ENCODE measurements at places on chromosomes 3 and 15. TPM values are rescaled to one million over a fixed set of nuclear protein-coding genes. Genes with fewer than 3 reads are reported as not detected.

DNA sequence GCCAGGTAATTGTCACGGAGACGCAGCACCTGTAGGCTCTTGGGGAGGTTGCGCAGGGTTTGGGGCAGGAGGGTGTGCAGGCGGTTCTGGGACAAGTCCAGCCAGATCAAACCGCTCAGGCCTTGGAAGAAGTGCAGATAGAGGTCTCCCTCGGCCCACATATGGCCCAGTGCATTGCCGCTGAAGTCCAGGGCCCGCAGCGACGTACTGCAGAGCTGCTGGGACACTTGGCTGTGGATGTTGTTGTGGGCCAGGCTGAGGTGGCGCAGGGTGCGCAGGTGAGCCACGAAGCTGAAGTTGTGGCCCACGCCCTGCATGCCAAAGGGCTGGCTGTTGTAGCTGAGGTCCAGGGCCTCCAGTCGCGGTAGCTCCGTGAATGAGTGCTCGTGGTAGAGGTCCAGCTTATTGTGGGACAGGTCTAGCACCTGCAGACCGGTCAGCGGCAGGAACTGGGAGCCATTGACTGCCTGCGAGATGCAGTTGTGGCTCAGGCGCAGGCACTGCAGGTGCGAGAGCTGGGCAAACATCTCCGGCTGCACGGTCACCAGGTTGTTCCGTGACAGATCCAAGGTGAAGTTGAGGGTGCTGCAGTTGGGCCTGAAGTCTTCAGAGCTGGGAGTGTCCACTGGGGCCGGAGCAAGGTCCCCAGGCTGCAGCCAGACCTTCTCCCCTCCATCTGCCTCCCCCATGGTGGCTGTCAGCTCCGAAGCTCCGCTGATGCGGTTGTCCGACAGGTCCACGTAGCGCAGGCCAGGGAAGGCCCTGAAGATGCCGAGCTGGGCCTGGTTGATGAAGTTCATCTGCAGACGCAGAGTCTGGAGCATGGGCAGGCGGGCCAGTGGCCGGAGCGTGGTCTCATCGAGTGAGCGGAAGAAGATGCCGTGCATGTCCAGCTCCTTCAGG, 2.9 kb downstream of the TLR9 start:
- no peak for DNase-seq

GRCh38 chr15:41581110-41581509, 22.1 kb downstream of the TYRO3 start:
- no peak for DNase-seq

The PAQR5 gene
- 0.82 TPM for total RNA-seq

The LXN gene
- total RNA-seq, result 7.3 TPM

- no peak for DNase-seq
Observed at GRCh38 chr3:126622694-126623093, 32.2 kb downstream of the TXNRD3 start.

GRCh38 chr3:168738527-168739325, 643.0 kb upstream of the GOLIM4 start:
- no peak for DNase-seq

GRCh38 chr3:169657351-169658124, 6.0 kb downstream of the MECOM start:
- DNase-seq, result no peak

The TM4SF18 gene
- total RNA-seq, result 3.7 TPM

The ZXDC gene
- total RNA-seq, result 36.3 TPM

The SEC62 gene
- 108 TPM for total RNA-seq

GRCh38 chr3:33458446-33458845, 18.2 kb upstream of the UBP1 start:
- DNase-seq, result no peak

- DNase-seq, result no peak
Observed at GRCh38 chr3:171376596-171376947, 83.6 kb downstream of the TNIK start.

- peak; percentile 6 for DNase-seq
Observed at GRCh38 chr3:198079771-198080520, 119.9 kb downstream of the LMLN start.

DNA sequence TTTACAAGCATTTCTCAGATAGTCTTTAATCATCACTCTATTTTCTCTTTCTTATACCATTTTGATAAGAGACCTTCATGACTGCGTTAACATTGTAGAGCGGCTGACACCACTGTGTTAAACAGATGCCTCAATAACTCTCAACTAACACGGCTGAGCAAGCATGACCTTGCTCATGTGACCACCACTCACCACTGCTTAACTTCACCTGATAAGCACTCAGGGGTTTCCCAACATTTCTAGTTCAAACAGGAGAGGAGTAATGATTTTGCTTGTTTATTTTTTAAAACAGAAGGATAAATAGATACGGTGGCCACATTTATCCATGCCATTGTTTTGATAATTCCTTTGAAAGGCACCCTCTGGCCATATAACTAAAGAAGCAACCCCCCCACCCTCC, 37.7 kb upstream of the TMEM45A start:
- DNase-seq, result no peak

DNA sequence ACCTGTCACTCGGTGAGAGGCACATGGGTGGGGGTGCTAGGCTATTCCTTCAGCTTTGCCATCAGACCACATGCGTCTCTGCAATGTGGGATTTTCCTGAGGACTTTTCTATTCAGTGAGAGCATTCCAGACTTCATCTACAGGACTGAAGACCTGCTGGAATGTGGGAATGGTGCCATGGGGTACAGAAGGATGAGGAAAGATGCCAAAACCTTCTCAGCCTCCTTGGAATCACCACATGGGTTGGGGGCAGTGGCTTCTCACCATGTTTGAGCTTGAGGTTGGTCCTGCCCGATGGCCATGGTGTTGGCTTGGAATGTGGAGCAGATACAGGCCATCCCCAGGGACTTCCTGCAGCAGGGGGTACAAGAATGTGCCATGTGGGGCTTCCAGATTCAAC, 80.9 kb upstream of the KLF13 start:
- DNase-seq, result no peak

DNA sequence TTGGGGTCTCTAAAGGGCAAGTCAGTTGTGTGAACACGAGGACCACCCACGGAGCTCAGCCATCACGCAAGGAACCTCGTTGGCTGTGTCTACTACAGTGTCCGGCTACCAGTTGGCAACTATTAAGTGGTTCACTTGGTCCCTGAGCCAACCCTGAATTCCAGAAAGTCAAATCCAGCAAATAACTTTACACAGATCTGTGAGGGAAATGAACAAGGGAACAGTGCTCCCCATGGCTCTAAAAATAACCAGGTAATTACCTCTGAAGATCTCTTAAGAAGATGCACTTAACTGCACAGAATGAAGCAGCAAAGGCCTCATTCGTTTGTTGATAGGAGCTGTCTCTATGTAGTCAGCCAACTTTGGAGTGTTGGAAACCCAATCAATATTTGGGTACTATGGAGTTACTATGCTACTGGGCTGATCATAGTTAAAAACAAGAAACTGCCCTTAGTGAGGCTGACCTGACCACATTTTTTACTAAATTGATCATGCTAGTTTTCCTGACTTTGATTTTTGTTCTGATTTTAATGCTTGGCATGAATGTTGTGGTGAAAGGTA, 219.1 kb upstream of the LRIG1 start:
- no peak for DNase-seq

- no peak for DNase-seq
Observed at GRCh38 chr3:33358172-33358781, 81.0 kb downstream of the FBXL2 start.

The FBXL22 gene
- total RNA-seq, result 0.82 TPM

The DNASE1L3 gene
- 0.41 TPM for total RNA-seq

- DNase-seq, result no peak
Observed at GRCh38 chr3:139774560-139775302, 97.0 kb upstream of the NMNAT3 start.

DNA sequence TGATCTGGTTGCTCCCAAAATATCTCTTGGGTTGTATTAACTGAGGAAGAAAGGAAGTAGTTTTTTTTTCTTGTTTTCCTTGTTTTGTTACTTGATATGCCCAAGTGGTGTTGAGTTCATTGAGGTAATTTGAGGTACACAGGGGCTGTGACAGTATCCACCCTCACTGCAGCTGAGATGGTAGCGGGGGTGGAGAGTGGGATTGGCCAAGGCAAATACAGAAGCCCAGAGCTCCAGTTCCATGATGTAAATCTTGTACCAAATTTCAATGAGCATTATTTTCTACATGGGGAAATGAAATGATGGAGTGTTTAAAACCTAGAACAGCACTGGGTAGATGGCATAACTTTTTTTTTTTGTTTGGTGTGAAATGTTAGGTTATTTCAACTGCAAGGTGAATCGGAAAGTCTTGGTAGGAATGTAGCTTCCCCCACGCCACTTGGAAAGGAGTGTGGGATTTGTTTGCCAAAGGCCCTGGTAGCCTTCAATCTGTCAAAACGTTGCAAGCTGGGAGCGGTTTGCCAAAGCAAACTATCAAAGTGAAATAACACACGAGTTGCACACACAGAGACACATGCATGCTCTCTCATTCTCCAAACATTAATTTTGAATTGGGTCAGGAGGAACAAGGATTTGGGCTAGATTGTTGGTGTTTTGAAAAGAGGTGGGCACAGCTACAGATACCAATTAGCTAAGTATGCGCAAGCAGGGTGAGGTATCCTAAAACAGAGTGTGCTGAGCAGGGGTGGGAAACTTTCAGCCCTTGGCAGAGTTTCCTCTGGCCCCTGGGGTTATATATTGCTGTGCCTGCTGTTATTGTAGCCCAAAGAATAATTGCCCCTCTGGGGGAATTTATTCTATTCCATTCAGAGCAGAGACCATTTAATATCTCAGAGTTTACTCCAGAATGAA, 34.6 kb downstream of the THSD4 start:
- DNase-seq, result no peak

- DNase-seq, result no peak
Observed at GRCh38 chr3:171163101-171164066, 136.9 kb upstream of the SLC2A2 start.

GRCh38 chr3:132395126-132395525, 22.2 kb upstream of the DNAJC13 start:
- no peak for DNase-seq

The FOXB1 gene
- total RNA-seq, result not detected

GRCh38 chr15:59976480-59977271, 27.4 kb upstream of the FOXB1 start:
- DNase-seq, result no peak

DNA sequence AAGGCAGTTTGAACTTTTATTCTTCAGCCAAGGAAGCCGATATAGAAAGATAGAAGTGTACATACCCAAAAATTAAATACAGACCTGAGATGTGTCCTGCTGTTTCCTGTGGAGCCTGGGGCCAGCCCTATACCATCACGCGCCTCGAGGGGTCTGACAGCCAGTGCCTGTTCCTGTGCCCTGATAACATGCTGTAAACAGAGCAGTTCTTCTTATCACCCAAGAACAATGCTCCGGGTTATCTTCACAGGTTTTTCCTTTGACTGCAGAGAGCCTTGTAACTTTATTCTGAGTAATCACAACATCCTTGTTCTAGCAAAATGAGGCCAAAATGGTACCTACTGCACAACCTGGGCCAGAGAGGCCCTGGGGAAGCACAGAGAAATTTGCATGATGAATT, 289.7 kb upstream of the CHRM5 start:
- no peak for DNase-seq

- no peak for DNase-seq
Observed at GRCh38 chr15:88646088-88646405, 7.2 kb downstream of the ISG20 start.

- DNase-seq, result no peak
Observed at GRCh38 chr3:189041482-189042090, 130.2 kb upstream of the TPRG1 start.

DNA sequence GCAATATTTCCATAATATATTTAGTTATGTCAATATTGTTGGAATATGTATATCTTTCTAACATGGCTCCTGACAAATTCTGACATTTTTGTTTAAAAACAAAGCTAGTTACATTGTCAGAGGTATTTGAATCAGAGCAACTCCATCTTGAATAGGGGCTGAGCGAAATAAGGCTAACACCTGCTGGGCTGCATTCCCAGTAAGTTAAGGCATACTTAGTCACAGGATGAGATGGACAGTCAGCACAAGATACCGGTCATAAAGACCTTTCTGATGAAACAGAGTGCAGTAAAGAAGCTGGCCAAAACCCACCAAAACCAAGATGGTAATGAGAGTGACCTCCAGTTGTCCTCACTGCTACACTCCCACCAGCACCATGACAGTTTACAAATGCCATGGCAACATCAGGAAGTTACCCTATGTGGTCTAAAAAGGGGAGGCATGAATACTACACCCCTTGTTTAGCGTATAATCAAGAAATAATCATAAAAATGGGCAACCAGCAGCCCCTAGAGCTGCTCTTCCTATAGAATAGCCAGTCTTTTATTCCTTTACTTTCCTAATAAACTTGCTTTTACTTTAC, 30.4 kb downstream of the RPL22L1 start:
- DNase-seq, result no peak

The USP50 gene
- 2.9 TPM for total RNA-seq

- DNase-seq, result no peak
Observed at GRCh38 chr3:4894891-4895530, 84.2 kb upstream of the BHLHE40 start.

The BSN gene
- total RNA-seq, result 5.3 TPM

The DISP2 gene
- total RNA-seq, result 5.3 TPM

The SLC38A3 gene
- 2.0 TPM for total RNA-seq

DNA sequence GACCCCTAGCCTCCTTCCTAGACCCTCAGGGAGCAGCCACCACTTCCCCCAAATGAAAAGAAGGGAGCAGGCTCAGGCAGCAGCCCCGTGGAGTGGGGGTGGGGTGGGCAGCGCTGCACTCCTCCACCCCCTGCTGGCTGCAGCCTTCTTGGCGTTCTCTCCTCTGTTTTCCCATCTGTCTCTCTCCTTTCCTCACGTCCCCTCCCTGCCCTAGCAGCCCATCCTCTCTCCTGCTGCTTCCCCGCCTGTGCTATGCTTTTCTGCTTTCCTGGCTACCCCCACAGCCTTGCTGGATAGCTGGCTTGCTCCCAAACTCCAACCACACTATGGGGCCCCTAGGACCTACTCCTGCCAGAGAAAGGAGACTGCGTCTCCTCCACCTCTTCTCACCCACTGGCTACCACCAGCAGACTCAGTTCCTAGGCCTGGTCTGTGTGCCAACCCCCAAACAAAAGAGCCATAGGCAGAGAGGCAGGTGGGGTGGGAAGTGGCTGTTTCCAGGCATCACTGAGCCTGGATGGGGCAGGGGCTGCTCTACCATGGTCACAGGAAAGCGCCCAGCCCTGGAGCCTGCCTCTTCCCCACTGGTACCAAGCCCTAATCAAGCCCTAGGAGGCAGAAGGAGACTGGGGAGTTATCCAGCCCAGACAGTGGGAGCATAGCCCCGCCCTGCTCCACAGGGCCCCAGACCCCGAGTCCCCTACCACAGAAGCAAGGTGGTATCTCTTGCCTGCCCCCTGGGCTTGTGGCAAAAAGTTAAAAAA, 3.4 kb upstream of the DISP2 start:
- DNase-seq, result no peak

The CPA3 gene
- total RNA-seq, result not detected

GRCh38 chr15:32685576-32685975, 32.2 kb upstream of the GREM1 start:
- no peak for DNase-seq

DNA sequence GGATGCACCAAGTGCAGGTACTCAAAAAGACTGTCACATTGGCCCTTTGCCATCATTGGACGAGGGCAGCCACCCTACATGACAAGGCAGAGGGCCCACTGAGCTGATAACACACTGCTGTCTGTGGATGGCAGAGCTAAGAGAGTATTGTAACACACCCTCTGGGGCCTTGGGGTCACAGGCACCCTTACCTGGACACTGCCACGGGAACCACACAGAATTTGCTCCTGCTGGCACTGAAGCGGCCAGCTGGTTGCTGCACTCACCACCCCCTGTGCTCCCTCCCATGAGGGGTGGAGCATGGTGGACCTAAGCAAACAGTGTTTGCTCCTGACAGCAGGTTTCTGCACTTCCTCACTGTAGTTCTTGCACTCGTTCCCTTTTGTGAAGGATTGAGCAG, 208.2 kb upstream of the SGO1 start:
- no peak for DNase-seq

Data from frontal cortex (tissue), 4 donors.